ENCODE measurements at places on chromosomes 6 and 20. TPM values are rescaled to one million over a fixed set of nuclear protein-coding genes. Genes with fewer than 3 reads are reported as not detected.

DNA sequence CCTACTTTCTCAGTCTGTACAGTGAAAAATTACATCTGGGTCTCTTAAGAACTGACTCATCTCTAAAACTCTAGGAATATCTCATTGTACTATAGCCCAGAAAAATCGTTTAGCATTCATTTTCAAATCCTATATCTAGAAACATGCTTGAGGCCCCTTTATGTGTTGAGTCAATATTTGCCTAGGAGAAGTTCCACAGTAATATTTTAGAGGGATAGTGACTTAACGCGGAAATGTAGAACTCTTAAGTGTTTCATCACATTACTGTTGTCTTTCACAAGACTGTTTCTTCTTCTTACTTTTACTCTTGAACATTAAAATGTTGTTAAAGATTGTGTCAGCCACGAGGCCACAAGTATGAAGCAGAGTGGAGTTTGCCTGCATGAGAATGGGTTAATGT is 23.0 kb upstream of the MYLIP start:
- no peak for DNase-seq

DNA sequence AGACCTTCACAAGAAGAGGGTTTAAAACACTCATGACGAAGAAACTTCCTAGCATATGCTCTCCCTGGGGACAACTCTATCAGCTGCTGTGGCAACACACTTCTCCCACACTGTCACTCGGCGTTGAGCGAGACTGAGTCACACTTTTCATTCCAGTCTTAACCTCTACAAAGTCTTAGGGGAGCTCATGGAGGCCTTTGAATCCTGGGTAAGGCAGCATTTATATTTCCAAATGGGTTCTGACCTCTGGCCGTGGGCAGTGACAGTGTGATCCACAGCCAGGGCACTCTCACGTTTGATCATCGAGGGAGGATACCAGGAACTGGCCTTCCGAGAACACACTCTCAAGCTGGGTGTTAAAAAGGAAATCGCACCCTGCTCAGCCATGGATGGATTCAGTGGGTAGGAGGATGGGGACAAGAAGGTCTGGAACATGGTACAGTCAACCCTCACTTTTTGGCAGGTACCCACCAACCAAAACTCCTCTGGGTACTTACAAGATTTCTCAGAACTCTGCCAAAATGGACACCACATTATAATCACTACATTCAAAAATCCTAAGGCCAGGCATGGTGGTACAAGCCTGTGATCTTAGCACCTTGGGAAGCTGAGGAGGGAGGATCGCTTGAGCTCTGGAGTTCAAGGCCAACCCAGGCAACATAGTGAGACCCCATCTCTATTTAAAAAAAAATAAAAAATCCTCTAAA is 19.6 kb downstream of the RRBP1 start:
- DNase-seq: peak; percentile 81

TNFAIP3 gene
- 11.4 TPM for total RNA-seq

GRCh38 chr6:126461045-126461444 is 121.1 kb downstream of the CENPW start:
- DNase-seq: no peak

CNBD2 gene
- 3.8 TPM for total RNA-seq

AAR2 gene
- 16.8 TPM for total RNA-seq

DNA sequence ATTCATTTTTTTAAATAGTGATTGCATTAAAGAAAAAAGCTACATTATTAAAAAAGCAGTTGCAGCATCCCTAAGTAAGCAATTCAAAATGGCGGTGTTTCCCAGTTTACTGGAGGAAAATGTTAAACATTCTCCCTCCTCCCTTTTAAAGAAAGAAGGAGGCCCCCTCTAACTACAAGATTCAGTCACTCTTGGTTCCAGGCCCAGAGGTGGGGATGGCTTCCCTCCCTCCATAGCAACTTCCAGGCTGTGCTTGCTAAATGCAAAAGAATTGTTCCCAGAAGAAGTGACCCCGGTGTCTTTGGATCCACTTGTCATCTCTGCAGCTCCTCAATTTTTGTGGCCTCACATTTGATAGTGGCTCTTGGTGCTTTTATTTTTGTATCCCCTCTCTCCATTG is 165.9 kb downstream of the SOBP start:
- no peak for DNase-seq

All from right cardiac atrium (tissue), 5 donors.